Heart right ventricle (tissue), 16 donors: ENCODE measurements at places on chromosomes 4 and X. TPM values are rescaled to one million over a fixed set of nuclear protein-coding genes. Genes with fewer than 3 reads are reported as not detected.
A peak's percentile ranks its signal among the peaks of the same experiment; 100 is the strongest.

XK gene
- polyA plus RNA-seq = 1.8 TPM

- no peak for DNase-seq
These were observed 5.1 kb downstream of the NUDT9 start for GRCh38 chr4:87427518-87427868.

PPP1R2C gene
- polyA plus RNA-seq = not detected

DNA sequence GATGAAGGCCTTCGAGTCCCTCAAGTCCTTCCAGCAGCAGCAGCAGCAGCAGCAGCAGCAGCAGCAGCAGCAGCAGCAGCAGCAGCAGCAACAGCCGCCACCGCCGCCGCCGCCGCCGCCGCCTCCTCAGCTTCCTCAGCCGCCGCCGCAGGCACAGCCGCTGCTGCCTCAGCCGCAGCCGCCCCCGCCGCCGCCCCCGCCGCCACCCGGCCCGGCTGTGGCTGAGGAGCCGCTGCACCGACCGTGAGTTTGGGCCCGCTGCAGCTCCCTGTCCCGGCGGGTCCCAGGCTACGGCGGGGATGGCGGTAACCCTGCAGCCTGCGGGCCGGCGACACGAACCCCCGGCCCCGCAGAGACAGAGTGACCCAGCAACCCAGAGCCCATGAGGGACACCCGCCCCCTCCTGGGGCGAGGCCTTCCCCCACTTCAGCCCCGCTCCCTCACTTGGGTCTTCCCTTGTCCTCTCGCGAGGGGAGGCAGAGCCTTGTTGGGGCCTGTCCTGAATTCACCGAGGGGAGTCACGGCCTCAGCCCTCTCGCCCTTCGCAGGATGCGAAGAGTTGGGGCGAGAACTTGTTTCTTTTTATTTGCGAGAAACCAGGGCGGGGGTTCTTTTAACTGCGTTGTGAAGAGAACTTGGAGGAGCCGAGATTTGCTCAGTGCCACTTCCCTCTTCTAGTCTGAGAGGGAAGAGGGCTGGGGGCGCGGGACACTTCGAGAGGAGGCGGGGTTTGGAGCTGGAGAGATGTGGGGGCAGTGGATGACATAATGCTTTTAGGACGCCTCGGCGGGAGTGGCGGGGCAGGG lies 568 bp downstream of the HTT start:
- peak; percentile 64 for DNase-seq

DNA sequence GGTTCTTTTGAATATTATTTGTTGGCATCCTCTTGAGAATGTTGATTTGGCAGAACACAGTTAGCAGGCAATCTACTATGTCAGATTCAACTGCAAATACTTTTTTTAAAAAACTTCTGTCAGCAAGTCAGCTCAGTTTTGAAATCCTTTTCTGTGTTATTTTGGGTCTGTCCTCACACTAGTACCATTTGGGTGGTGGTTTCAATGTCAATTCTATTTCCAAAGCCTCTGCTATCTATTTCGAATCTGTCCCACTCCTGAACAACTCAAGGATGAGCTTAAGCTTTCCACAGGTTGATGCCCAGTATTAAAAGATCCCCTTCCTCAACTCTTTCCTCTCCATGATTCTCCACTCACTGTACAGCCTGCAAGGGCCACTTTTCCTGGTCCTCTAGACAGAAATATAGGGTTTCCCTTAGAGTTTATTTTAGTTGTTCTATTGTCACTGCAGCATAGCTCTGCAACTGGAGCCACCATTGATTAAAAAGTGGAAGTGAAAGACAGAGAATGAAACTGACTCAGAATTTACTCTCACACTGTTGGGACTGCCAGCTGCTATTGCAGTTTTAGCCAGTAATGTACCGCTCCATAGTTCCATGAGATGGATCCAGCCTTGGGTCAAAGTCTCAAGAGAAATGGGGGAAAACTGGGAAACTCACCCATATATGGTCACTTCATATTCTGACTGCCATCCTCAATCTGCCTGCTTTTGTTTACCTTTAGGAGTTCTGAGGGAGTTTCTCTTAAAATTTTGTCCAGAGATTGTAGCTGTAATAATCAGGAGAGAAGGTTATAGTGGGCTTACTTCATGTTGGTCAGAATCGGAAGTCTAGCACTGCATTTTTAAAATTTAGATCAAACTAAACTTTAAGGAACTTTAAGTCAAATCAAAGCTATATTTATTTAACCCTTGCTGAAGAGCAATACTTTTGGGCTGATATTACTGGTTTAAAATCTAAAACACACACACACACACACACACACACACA lies 14.6 kb downstream of the HDX start:
- no peak for DNase-seq

ZBED1 gene
- 19.0 TPM for polyA plus RNA-seq

DNA sequence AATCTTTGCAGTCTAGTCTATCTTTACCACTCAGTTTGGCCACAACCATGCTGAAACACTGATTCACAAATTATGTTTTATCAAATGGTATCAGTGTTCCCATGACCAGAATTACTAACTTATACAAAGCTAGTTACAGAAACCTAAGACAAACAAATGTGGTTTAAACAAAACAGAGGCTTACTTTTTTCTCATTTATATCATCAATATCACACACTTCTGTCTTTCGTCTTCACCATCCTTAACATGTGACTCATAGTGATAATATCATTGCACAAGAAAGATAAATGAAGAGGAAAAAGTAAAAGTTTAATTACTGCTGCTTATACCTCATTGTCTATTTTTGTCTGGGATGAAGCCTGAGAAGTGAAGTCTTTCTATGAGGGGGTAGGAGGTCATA lies 406.6 kb downstream of the PCDH10 start:
- no peak for DNase-seq

- DNase-seq = no peak
These were observed 10.5 kb downstream of the KLF3 start for GRCh38 chr4:38674258-38675144.

DNA sequence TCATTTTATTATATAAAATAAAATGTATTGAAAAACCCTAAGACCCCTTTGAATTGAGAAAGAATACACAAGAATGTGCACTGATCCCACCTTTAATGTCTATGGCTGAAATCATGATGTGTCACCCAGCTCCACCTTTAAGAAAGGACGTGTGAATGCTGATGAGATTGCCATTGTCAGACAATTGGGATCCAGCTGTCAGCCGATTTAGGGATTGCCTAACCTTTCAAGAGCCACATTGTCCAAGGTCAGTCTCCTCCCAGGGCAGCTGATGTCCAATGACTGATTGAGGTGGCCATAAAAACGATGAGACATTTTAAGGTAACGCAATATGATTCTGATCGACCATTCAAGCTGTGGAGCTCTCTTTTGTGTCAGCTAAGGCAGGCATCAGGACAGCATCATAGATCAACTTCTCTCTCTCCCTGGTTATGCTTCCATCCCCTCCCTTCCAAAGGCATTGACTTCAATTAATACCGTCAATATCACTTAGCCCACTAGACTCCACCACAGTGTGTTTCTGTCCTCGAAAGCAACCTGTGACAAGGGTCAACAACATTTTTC lies 1676.4 kb downstream of the PCDH7 start:
- no peak for DNase-seq

TSPAN7 gene
- 25.2 TPM for polyA plus RNA-seq
